NCI-H1930 (cell line): ENCODE measurements at places on chromosomes 7 and 10.
A peak's percentile ranks its signal among the peaks of the same experiment; 100 is the strongest.

GRCh38 chr7:102872460-102872859 lies 40.3 kb upstream of the LRRC17 start:
- DNase-seq = no peak

DNA sequence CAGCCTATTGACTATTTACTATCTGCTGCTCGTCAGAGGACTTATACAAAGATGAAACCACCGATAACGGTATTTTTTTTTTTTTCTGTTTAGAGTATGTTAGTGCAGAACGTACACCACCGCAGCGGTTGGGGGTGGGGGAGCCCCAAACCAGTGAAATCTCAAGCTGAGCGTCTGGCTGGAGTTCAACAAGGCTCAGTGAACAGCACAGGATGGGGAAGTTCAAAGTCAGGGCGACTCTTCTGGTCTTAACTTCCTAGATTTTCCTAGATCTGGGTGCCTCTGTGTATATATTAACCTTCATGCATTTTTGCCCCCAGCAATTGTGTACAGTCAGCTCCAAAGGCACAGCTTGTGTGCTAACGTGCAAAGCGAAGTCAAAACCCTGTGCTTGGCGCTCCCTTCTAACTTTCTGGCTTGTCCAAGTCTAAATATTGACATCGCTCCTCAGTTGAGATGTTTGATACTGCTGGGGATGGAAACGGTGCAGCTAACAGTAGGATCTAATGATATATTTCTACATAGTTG lies 1.1 kb downstream of the RHOBTB1 start:
- no peak for DNase-seq

DNA sequence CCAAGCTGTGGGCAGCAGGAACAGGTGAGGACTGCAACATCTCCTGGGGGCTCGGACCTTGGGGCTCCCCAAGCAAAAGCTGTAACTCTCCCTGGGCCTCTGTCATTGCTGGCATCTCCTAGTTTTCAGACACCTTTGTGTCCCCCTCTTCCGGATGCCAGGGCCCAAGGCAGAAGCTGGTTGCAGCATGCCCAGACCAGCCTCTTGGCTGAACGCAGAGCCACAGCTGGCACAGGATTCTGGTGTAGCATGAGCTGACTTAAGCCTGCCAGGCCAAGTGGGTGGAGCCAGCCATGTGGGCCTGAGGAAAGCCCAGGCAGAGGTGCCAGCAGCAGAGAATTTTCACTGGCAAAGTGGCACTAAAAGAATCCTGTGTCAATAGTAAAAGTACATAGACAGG lies 43.5 kb downstream of the ZWINT start:
- DNase-seq = no peak

DNA sequence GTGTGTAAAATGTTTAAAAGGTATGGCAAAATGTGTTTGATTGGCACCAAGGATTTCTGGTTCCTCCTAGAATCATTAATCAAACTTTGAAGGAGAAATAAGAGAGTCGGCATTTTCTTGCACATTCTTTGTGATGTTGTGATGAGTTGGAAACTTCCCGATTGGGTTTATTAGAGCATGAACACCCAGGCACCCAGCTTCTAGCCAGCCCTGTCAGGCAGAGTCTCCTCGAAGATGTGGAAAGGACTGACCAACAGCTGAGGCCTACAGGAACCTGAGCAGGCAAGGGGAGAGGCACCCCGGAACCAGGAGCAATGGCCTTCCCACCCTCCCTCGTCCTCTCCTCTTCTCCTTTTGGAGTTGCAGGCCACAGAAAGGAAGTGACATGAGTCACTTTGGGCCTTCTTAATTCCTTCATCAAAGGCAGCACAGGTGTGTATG lies 68.7 kb downstream of the EGFR start:
- no peak for DNase-seq

GRCh38 chr10:77188000-77188395 lies 449.6 kb downstream of the KCNMA1 start:
- no peak for DNase-seq

DNA sequence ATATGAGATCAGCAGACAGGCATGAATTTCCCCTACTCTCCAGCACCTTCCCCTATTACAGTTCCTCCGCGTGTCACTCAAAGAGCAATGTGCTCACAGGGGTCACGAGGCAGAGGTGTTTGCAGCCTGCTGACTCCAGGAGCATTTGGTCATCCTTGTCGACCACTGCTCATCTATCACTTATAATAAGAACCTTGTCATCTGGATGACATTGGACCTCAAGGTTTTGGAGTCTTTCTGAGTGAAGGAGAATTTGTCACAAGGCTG lies 32.9 kb upstream of the PLPP4 start:
- no peak for DNase-seq

DNA sequence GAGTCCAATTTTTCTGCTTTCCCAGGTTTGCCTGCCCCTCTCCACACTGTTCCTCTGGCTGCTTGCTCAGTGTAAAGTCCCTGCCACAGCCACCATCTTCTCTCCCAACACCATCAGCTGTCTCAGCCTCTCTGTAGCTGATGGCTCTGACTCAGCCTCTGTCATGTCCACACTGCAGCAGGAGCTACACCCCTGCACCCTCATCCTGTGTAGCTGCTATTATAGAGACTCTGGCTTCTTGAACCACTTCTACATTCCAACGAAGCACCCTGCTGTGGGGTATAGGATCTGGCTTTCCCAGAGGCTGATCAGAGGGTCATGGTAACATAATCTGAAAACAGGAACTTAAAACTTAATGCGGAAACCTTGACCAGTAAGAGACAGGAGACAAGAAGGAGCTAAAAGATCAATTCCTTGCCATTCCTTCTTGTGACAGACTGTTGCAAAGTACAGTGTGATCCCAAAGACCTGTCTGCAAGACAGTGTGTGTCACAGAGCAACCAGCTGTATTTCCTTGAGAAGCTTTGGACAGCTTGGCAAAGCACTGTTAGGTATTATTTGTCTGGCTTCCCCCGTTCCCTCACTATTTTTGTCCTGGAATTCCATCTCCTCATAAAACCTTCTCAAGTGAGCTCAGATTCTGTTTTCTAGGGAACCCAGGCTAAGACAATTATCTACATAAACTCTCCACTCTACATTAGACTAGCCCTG lies 42.3 kb downstream of the NRCAM start:
- no peak for DNase-seq

DNA sequence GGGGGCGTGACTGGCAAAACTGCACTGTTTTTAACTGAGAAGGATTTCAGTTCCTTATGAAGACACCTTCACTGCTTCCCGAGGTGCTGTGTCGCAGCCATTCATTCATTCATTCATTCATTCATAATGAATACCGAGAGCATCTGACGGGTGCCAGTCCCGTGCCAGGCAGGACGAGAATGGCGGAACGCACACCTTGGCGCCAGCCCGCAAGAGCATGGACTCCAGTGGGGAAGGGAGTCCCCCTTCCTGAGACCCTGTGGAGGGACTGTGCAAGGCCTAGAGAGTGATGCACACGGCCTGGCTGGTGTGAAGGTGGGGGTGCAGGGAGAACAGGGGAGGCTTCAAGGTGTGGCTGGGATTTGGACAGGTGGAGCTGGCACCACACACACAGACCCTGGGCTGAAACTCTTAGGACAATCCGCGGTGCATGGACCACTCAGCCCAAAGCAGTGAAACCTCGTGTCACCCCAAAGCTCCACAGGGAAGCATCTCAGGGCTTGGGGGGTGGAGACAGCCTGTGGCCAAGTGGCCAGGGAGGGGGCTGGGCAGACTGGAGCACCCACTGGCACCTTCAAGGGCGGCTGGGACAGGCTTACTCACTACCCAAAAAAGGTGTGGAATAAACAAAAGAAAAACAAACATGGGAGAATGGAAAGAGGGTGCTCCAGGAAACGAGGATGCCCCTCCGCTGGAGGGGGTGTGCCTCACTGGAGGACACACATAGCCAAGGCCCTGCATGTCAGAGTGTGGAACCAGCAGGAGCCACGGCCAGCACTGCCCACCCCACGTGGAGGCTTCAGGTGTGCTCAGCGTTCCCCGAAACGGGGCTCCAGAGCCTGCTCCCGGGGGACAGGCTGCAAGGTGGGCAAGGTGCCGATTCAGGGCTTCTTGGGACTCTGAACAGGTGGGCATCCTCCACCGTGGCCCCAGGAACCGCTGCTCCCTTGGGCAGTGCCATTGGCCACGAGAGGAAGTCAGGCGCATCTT lies 37.7 kb downstream of the EBF3 start:
- no peak for DNase-seq

DNA sequence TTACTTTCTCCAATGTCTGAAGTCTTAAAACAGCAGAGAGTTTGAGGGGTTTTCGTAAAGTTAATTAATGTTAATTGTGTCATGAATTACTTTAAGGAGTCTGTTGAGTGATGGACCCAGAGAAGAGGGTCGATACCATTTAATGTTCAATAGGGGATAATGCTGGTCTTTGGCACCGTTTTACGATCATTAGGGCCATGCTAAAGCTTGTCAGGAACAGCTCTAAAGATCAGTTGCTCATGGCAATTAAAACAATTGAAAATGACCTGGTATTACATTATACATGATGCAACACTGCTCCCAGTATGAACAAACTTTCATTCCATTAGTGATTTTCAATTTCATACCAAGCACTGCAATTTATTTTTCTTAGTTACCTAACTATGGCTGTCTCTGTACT lies 296.9 kb downstream of the ETV1 start:
- no peak for DNase-seq

- DNase-seq = no peak
Measured at GRCh38 chr7:155471718-155472117, 13.8 kb downstream of the EN2 start.

DNA sequence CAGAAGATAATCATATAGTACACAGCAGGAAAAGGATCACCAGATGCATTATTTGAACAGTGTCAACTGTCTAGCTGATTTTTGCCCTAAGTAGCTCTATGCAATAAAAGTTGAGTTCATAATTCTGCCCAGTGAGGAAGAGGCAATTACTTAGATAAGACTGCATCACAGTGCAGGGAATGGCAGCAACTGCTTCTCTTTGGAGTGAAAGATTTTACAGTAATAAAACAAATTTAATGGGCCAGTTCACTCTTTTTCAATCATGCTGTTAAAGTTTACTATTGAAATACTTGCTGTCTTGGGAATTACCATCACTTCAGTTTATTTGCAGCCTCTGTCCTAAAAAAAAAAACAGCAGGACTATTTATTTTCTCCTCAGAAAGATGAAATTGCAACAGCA lies 907.9 kb downstream of the ANKRD7 start:
- DNase-seq = no peak

- DNase-seq = no peak
Measured at GRCh38 chr10:106573106-106573505, 591.4 kb downstream of the SORCS1 start.

GRCh38 chr10:92291616-92291865 lies 574 bp downstream of the MARCHF5 start:
- DNase-seq = no peak

- DNase-seq = no peak
Measured at GRCh38 chr7:100171840-100172239, 3.4 kb upstream of the GAL3ST4 start.

GRCh38 chr7:34761206-34761605 lies 103.2 kb downstream of the NPSR1 start:
- DNase-seq = no peak

DNA sequence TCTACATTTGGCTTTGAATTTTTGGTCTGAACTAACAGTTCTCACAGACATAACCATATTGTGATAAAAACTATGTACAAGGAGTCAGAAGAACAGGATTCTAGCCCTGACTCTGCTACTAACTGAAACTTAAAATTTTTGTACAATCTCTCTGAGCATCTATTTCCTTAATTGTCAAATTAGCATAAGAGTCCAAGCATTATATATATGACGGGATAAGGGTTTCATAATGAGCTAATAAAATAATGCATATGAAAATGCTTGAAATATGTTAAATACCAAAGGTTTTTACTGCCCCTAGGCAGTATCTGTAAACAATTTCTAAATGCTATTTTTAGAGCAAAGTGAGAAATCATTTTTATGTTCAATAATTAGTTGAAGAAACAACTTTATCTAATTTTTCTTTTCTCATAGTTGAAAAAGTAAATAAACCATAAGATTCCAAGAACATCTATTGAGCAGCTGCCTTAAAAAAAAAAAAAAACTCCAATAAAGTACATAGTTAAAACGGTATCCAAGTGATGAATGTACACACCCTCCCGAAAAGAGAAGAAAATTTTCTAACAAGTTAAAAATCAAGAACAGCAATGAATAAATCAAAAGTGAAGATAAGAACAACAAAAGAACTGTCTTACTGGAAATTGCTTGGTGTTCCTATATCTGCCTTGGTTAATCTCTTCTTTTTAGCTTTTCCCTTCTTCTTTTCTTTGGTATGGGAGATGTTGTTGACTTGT lies 40.4 kb downstream of the LMOD2 start:
- DNase-seq = no peak

GRCh38 chr10:95655571-95656290 lies 780 bp downstream of the ALDH18A1 start:
- DNase-seq = no peak

- DNase-seq = peak; percentile 70
Measured at GRCh38 chr7:123154231-123154860, 45.4 kb downstream of the SLC13A1 start.

- DNase-seq = no peak
Measured at GRCh38 chr7:155184923-155185322, 112.8 kb upstream of the INSIG1 start.

DNA sequence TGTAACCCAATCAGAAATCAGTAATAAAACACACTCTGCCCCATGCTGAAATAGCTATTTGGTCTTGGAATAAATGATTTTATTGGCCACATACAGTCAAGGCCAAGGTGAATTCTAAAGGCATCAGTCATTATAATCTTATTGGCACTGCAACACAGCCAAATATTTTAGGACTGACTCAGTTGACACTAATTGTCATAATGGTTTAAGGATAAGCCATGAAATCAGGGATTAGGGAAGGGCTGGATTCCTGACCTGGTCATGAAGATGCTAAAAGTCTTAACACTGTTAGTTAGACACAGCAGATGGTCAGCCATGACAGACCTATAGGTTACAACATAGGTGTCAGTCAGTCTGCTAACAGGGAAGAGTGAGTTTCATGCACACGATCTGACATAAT lies 330.3 kb upstream of the NPSR1 start:
- no peak for DNase-seq

DNA sequence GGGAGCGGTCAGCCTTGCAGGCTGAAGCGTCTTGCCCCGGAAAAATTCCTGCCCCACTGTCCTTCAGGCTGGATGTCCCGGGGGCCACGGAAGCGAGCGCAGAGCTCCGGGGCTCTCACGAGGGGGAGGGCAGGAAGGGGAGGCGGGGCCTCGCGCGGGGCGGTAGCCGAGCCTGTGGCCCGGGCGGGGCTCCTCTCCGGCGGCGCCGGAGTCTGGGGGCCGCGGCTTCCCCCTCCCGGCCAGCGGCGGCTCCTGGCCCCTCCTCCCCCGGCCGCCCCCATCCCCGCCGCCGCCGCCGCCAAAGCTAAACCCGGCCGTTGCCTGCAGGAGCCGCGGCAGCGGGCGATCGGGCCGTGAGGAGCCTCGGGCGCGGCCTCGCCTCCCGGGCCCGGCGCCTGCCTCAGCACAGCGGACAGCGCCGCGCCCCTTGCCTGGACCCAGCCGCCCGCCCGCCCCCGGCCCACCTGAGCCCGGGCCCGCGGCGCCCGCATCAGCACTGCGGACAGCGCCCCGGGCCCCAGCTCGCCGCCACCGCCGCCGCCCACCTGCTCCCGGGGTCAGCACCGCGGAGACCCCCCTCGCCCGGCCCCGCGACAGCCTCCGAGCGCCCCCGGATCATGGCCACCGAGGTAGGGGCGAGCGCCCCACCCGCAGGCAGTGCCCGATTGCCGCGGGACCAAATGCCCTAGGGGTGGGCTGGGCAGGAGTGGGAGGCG lies at the start of gene GOLGA7B:
Gene GOLGA7B, plus strand, starts transcription at position 157 of the 716 bp plus-strand sequence. Its CDS starts 461 bp downstream, at position 618.
- no peak for DNase-seq

- DNase-seq = no peak
Measured at GRCh38 chr10:24427678-24428409, 218.9 kb downstream of the KIAA1217 start.
